ENCODE measurements at places on chromosomes 2 and 18. TPM values are rescaled to one million over a fixed set of nuclear protein-coding genes. Genes with fewer than 3 reads are reported as not detected.

Gene LDLRAD4
- total RNA-seq: 39.6 TPM

Gene SF3B6
- 59.3 TPM for total RNA-seq

Gene ALPI
- 0.71 TPM for total RNA-seq

Gene MC4R
- not detected for total RNA-seq

Gene MBD1
- total RNA-seq: 55.2 TPM

Gene ALKAL2
- total RNA-seq: 5.7 TPM

Gene IL36B
- not detected for total RNA-seq

Gene KCNJ3
- total RNA-seq: not detected

Gene CAPN14
- 0.10 TPM for total RNA-seq

Gene RAB27B
- total RNA-seq: 0.93 TPM

Gene MAPK4
- not detected for total RNA-seq

- no peak for DNase-seq
Observed at GRCh38 chr18:13335903-13336302, 117.3 kb downstream of the LDLRAD4 start.

DNA sequence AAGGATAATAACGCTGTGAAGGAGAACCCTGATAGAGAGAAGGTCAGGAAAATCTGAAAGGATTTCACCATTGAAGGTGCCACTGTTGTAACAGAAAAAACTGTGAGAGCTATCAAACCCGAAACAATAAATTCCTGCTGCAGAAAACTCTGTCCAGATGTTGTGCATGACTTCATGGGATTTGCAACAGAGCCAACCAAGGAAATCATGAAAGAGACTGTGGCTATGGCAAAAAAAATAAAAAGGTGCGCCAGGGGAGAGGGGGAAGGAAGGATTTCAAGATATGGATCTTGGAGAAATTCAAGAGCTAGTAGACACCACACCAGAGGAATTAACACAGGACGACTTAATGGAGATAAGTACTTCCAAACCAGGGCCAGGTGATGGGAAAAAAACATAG, 88.0 kb downstream of the LDLRAD4 start:
- DNase-seq: no peak

DNA sequence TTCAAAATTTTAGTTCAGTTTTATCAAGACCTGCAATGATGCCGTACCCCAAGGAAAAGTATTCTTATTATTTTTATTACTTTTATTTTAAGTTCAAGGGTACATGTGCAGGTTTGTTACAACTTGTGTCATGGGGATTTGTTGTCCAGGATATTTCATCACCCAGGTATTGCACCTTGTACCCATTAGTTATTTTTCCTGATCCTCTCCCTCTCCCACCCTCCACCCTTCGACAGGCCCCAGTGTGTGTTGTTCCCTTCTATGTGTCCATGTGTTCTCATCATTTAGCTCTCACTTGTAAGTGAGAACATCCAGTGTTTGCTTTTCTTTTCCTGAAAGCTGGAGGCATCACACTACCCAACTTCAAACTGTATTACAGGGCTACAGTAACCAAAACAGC, 122.0 kb downstream of the CCDC102B start:
- DNase-seq: no peak

DNA sequence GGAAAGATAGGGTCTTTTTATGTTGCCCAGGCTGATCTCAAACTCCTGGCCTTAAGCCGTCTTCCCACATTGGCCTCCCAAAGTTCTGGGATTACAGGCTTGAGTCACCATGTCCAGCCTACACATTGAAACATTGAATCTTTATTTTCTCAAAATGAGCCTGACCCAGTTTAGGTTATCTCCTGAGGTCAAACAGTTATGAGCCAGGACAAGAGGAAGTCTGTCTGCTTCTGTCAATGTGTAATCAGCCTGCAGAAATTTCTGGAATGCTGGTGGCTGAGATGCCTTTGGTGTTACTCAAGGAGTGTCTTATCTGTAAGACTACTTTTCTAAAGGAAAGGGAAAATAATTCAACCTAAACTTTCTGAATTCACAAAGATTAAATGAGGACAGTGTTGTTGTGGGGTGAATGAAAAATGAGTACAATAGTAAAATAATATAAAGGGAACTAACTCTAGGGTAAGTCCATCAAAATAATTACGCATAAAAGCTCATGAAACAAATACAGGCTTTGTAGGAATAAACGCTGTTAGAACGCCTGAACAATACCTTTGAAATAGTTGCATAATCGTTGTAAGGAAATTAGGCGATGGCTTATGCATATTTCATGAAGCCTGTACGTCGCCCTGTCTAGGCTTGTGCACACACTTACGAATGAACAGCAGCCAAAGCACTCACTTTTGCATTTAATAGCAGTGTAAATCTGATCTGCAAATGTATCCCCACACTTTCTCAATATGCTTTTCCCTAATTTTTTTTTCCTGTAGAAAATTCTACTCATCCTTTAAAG, 260.8 kb downstream of the RDH14 start:
- no peak for DNase-seq

DNA sequence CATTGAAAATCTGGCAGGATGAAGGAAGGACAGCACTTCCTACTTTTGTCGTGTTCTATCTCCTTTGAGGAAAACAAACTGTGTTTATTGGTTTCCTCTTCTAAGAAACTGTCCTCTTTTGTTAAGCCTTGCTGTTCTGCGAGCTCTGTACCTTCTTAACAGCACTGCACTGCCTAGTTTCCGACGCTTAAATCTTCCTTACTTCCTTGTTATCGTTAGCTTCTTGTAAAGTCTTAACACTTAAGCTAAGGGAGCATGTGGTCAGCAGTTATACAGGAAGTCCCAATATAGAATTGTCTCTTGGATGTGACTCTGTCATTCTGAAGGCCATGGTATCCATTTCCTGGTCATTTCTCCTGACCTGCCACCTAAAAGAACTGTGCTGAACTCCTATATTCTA, 552.8 kb upstream of the NRP2 start:
- no peak for DNase-seq

DNA sequence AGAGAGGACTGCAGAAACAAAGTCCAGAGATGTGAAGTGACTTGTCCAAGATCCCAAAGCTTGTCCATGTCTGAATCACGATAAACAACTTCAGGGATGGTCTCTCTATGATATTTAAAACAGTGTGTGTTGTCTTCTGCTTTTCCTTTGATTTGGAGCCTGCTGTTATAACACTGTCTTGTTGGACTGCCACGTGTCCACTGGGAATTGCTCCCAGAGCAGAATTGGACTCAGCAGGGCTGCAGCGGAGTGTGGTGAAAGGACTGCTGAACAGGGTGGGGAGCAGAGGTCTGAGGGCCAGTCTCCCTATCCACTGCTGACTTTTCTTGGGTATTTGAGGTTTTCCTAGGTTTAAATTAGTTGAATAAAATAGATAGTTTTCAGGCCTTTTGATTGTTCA, 68.3 kb downstream of the IL1R2 start:
- no peak for DNase-seq

DNA sequence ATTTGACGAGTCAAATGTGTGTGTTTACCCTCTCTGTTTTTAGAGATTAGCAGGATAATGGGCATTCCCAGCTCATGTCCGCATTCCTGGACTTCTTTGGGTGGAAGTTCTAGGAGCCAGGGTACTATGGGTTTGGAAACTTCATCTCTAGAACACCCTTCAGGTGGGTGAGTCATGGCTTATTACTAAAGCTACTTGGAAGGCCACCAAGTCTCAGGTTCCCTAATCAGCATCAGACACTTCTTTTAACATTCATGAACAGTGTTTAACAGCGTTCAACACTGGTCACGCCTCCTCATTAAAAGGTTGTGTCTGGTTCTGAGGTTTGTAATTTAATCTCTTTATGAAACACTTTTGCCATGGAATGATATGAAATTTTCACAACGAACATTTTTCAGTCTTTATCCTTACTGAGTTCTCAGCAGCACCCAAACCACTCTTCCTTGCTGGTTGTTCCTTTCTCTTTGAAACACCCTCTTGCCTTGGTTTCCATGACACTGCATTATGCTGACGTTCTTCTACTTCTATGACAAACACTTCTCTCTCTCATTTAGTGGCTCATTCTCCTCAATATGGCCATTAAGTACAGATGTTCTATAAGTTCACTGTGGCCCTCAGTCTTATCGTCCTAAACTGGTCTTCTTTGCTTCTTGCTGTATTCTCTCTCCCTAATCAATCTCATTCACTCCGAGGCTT, 49.3 kb downstream of the MMADHC start:
- no peak for DNase-seq

GRCh38 chr18:49968644-49969309, 155.4 kb upstream of the ACAA2 start:
- DNase-seq: no peak

GRCh38 chr18:50928551-50928950, 39.3 kb upstream of the ELAC1 start:
- DNase-seq: no peak

DNA sequence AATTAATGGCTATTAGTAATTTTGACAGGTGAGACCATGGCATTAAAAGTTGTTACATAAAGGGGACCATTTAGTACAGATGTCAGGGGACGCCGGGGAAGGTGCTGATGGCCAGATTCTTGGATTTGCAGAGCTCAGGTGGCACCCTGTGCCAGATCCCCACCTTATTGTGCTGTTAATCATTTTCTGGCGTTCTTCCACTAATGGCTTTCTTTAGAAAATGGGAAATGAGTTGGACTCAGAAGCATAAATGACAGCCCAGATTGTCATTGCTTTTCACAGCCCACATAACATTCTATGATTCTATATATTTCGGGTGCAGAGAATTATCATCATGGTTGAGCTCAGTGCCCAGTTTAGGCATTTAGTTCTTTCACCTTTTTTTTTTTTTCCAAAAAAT, 257.2 kb upstream of the TCF4 start:
- DNase-seq: no peak

GRCh38 chr2:124325667-124326440, 300.8 kb downstream of the CNTNAP5 start:
- no peak for DNase-seq

DNA sequence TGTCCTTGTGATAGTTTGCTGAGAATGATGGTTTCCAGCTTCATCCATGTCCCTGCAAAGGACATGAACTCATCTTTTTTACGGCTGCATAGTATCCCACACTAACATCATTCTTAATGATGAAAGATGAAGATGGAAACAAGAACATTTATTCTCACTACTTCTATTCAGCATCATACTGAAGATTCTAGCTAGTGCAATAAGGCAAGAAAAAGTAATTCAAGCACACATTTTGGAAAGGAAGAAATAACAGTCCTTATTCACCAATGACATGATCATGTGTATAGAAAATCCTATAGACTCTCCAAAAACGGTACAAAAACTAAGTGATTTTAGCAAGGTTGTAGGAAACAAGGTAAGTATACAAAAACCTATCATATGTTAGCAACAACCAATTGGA, 37.2 kb downstream of the RELCH start:
- no peak for DNase-seq

DNA sequence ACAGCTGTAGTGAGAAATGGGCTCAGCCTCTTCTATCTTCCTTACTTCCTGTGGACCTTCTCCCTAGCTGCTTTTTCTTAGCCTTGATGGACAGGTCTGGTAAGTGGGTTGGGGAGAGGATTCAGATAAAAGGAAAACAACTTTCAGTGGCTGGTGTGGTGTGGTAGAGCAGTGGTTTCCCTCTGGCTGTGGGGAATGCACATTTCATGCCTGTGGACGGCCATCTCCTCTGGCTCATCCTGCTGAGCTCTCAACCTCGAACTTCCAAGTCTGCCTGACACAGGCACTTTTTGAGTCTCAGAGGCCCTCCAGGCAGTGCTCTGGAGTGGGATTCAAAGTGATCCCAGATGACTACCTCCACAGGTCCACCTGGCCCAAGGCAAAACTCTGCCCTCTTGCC, 38.6 kb upstream of the ACADL start:
- no peak for DNase-seq

DNA sequence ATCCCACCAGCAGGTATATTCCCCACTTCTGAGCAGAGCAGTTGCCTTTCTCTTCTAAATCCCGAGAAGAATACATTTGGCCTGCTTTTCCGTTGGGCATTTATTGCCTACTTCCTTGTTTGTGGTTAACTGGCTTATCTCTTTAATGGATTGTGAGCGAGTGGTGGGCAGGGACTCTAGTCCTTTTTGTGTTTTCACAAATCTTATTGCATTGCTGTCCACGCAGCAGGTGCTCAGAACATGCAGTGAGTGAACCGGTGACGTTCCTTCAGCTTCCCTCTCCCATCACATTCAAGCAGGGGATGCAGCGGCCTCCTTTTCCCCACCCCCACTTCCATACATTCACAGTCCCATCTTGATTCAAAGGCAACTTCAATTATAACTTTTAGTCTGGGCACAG, 28.9 kb upstream of the GAREM2 start:
- DNase-seq: no peak

GRCh38 chr18:63254716-63255399, 64.7 kb downstream of the BCL2 start:
- DNase-seq: no peak

DNA sequence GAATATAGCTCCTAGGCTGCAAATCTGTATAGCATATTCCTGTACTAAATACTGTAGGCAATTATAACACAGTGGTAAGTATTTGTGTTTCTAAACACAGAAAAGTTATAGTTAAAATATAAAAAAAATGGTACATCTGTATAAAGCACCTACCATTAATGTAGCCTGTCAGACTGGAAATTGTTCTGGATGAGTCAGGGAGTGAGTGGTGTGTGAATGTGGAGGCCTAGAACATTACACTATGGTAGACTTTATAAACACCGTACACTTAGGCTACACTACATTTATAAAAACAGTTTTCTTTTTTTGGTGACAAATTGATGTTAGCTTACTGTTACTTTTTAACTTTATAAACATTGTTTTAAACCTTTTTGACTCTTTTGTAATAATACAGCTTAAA, 226.3 kb downstream of the CCDC85A start:
- DNase-seq: no peak

GRCh38 chr2:231161252-231161839, 36.5 kb upstream of the HTR2B start:
- DNase-seq: no peak

DNA sequence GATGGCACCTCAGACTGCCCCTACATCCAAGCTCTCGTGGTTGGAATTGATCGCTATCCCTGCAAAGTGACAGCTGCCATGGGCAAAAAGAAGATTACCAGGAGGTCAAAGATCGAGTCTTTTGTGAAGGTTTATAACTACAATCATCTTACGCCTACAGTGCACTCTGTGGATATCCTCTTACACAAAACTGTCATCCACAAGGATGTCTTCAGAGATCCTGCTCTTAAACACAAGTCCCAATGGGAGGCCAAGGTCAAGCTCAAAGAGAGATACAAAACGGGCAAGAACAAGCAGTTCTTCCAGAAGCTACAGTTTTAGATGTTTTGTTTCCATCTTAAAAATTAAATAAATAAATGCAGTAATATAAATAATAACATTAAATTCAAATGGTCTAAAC, 45.4 kb downstream of the INO80D start:
- DNase-seq: no peak

DNA sequence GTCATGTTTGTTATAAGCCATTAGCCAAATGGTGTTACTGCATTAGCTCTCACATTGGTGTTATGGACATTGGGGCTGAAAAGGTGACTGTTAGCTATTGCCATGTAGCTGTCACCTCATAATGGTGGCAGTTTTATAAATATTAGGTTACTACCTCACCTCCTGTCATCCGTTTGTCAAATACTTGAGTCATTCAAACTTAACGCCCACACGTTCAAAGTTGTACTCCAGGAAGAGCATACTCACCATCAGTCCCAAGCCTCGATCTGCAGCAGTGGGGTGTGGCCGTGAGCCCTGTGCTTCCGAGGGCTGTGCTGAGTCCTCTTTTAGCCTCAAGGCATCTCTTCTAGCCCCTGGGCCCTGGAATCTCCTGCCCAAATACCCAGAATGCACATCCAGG, 87.3 kb downstream of the PDK1 start:
- DNase-seq: no peak

Measured in mesenteric fat pad (tissue), 1 donor.